ENCODE measurements at places on chromosomes 12 and 14. TPM values are rescaled to one million over a fixed set of nuclear protein-coding genes. Genes with fewer than 3 reads are reported as not detected.

DNA sequence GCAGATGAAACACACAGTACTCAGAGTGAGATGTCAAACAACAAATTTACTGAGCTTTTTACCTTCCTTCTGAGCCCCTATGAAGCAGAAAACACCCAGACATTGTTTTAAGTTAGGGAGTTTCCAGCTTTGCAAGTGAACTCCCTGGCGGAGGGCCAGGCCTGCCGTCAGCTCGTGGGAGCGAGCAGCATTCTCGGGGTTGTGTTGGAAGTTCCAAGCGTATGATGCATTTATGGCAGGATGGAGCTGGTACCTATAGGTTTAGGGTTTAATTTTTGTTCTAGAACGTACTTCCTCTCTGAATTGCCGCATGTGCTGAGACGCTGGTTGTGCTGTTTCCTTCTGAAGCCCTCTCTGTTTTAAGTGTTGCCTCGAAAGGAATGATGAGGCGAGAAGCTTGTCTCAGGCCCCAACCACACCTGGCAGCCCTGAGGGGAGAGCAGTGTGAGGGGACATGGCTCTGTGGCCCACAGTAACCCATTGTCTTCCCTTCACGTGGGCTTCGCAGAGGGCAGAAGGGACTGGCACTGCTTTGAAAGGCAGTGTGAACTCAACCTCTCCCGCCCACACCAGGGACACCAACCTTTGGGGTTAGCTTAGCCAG is 76.6 kb downstream of the SSPN start:
- no peak for DNase-seq

DNA sequence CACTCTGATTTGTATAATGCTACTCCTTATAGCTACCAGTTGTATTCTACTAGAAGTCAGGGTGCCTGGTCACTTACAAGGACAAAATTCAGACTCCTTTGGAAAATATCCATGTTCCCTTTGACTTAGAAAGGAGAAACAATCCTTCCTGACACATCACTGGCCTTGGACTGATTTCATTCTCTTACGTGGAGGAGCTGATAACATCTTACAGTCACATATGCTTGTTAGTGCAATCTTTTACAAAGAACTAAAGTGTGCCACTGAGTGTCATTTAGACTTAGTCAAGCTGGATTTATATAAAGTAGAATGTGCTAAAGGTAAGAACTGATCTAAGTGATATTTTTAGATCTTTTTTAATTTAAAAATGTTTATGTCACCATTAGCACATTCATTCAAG is 131.0 kb upstream of the TMTC2 start:
- DNase-seq = no peak

GRCh38 chr12:88058719-88059077 is 29.5 kb upstream of the C12orf50 start:
- no peak for DNase-seq

The CISTR gene
- not detected for total RNA-seq

The SPX gene
- total RNA-seq = 0.65 TPM

DNA sequence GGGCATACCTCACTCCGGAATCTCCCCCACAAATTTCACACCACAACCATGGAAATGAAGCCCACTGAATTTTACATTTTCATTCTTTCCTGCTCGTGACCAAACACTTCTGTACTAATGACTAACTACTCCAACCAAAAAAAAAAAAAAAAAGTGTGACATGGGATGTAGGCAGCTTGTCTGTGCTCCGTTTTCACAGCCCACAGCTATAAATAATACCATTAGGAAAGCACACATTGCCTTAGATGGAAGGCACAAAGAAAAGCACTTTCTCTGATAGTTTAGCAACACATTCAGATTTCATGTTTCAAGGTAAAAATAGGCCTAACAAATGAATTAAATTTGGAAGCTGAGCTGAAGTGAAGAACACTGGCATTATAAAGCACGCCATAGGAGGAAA is 42.5 kb downstream of the DUSP6 start:
- no peak for DNase-seq

The LMO3 gene
- 152 TPM for total RNA-seq

- no peak for DNase-seq
Observed at GRCh38 chr14:71261206-71261605, 353.9 kb downstream of the PCNX1 start.

GRCh38 chr14:51895375-51895774 is 35.0 kb downstream of the GNG2 start:
- DNase-seq = no peak

The EML1 gene
- 129 TPM for total RNA-seq

DNA sequence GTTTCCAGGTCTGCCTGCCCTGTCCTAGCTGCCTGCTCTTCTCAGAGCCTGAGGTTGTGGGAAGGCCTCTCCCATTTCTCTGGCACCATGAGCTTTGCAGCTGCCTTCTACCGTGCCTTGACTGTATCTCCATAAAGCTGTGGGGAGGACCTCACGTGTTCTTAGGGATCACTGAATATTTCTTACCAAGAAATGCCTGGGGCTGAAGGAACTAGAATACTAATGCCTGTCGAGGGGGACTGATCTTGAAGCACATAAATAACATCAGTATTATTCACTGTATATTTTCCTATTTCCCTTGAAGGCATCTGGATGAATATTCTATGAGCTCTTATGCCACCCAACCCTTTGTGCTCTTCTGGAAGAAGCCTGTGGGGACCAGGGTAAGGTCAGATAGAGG is 103.4 kb downstream of the APAF1 start:
- no peak for DNase-seq

GRCh38 chr14:33904609-33905008 is 46.3 kb downstream of the EGLN3 start:
- no peak for DNase-seq

DNA sequence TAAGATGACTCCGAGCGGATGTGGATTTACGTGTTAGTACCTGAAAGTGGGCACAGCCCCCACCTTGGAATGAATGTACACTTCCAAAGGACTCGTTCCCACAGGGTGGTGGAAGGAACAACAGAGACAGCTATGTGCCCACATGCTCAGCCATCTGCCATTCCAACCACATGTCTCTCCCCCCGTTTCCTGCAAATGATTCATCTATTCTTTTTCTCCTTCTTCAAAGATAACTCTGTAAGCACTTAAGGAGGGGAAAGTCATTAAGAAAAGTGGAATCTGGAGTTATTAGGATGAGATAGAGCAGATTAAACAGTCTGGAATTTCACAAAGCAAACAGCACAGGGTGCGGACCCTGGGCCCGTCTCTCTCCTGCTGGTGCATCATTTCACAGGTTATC is 18.5 kb upstream of the DUSP6 start:
- DNase-seq = no peak

The LRP6 gene
- total RNA-seq = 43.1 TPM

The TBPL2 gene
- not detected for total RNA-seq

- DNase-seq = no peak
Observed at GRCh38 chr14:100290607-100291304, 15.5 kb downstream of the SLC25A29 start.
